Activated naive CD8-positive, alpha-beta T cell treated with anti-CD3 and anti-CD28 coated beads for 36 hours (primary cell): ENCODE measurements at places on chromosomes 2 and 18.

- DNase-seq, result no peak
Observed at GRCh38 chr2:37843556-37843955, 81.5 kb upstream of the RMDN2 start.

DNA sequence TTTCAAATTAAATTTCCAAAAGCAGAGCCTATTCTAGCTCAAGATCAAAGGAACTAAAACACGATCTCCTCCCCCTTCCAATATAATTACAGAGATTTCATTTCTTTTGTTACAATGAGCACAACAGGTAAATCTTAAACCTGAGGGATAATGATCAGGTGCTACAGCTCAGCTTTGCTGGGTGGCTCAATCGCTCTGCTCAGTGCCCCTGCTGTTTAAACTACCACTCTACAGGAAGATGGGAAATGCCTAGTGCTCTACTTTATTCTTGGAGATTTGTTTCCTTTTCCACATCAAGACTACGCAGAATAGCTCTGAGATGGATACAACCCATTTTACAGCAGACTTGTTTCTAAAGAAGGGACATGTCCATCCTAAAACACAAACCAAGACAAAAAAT, 162.3 kb downstream of the TCF4 start:
- no peak for DNase-seq

- DNase-seq, result no peak
Observed at GRCh38 chr2:142885543-142885942, 8.1 kb downstream of the KYNU start.

- DNase-seq, result no peak
Observed at GRCh38 chr2:37343537-37344434, 644 bp upstream of the QPCT start.

DNA sequence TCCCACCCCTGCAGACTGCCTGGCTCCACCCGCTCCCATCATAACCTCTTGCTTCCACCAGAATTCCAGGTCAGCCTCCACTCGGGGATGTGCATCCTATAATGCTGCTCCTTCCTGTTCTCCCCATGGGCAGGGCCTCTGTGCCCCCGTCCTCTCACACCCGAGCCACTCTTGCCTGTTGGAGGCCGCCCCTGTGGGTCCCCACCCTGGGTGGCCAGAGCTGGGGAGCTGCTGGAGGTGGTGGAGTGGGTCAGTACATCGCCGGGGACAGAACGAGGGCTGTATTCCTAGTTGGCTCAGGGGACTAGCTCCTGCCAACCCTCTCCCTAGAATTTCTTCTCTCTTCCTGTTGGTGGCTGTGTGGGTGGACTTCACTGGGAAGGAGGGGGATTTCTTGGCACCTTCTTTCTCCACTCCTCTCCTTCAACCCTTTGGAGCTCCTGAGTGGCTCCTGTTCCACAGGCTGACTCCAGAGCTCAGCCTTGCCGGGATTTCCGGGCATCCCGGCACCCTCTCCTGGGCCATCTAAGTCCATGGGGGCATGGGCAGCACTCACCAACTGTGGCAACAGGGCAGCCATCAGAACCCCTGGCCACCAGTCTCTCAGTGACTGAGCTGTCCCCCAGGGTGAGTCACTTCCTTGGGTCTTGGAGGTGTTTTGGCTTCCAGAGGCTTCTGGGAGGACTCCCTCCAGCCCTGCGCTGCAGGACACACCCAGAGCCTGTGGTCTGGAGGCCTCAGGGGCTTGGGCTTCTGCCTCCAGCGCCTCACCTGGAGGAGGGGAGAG, 88.2 kb upstream of the MCFD2 start:
- no peak for DNase-seq
